ENCODE measurements at places on chromosomes 11 and 22. TPM values are rescaled to one million over a fixed set of nuclear protein-coding genes. Genes with fewer than 3 reads are reported as not detected.

The B3GAT3 gene
- total RNA-seq: 80.8 TPM

DNA sequence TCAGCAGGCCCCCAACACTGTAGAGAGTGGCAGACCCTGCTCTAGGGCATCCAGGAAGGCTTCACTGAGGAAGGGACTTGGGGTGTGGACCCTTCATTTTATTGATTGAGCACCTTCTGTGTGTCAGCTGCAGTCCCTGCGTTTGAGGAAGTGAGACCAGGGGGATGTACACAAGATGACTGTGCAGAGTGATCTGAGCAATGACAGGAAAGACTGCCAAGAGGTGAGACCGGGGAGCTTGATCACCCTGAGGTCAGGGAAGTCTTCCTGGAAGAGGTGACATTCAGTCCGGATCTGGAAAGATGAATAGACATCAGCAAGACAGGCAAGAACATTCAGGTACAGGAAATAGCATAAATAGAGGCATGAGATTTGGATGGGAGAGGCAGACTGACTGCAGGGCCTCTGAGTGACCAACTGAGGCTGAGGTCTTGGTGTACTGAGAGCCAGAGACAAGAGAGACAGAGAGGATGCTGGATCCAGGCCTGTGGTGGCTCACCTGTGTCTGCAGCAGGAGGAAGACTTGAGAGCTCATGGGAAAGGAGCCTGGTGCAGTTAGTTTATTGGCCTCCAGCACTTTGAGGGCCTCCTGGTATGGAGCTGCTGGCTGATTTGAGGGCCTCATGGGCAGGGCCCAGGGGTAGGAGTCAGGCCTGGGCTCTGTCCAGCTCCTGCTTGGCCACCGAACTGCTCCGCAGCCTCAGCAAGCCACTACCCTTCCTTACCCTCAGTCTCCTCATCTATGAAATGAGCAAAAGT lies 5.2 kb downstream of the DGAT2 start:
- no peak for DNase-seq

DNA sequence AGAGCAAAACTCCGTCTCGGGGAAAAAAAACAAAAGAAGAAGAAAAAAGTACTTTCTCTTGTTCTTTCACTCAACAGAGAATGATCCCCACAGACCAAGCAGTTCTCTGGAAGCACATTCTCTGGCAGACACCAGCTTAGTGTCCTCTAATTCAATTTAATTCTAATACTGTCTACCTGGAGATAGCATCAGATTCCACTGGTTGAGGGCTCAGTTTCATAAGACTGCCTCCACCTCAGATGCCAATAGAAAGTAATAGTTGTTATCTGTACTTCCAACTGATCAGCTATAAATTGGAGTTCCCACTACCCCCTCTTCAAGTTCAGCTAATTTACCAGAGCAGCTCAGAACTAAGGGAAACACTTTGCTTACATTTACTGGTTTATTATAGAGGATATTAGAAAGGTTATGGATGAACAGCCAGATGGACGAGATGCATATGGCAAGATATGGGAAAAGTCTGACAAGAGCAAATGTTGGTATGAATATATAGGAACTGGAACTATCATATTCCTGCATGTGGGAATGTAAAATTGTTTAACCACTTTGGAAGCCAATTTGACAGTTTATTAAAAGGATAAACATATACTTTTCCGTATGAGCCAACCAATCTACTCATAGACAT lies 64.3 kb downstream of the TMEM135 start:
- DNase-seq: no peak

The CD248 gene
- total RNA-seq: 0.17 TPM

DNA sequence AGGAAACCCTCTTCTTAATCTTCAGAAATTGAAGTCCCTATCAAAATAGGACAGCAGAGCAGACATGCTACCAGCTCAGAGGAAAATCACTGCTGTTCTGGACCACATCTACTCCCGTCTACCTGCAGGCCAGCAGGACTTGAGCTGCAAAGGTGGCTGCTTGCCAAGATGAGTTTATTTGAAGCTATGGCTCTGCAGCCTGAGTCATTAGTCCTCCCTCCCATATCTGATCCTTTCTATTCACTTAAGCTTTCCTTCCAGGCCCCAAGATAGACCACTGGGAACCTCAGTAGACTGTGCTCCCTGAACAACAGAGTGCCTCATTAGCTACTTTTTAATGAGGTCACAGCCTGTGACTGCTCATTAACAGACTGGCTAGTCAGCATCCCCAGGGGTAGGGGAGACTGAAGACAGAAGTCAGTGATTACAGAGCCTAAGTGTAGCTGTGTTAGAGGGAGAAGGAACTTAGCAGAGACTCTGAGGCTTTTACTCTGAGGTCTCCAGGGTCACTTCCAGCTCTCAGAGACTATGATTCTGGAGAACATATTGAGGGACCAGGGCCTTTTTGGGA lies 6.8 kb upstream of the OR10A2 start:
- peak; percentile 42 for DNase-seq

Measured in kidney epithelial cell (primary cell).